ENCODE measurements at places on chromosomes 13 and 19.

DNA sequence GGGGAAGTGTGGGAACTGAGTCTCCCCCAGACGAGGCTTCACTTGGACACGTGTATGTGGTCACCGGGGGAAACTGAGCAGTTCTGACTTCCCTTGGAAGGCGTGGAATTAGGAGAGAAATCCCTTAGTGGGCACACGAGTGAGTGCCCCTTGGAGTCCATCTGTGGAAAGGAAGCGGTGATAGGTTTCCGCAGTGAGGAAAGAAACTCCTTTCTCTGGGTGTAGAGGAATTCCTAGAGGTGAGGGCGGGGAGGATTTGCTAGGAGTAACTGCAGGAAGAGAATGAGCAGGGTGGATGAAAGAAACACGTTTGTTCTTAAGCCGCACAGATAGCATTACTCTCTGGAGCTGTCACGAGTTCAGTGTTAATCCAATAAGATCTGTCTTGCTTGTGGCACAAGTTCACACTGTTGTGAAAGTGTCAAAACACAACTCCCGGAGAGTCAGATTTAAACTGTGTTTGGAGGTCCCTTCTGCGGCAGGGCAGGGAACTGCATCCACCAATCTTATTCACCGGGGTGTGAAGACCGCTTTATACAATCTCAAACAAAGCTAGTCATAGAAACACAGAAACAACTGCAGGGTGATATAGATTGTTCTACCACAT, 1.2 kb downstream of the KL start:
- no peak for DNase-seq
- H3K36me3 ChIP-seq, result no peaks in the 10 kb centered on the region
- H3K4me1 ChIP-seq, result peaks cover 14% of the 10 kb centered on the region
- peak overlapping the region; percentile 76 for H3K27ac ChIP-seq
- peak overlapping the region; percentile 85 for H3K4me3 ChIP-seq

DNA sequence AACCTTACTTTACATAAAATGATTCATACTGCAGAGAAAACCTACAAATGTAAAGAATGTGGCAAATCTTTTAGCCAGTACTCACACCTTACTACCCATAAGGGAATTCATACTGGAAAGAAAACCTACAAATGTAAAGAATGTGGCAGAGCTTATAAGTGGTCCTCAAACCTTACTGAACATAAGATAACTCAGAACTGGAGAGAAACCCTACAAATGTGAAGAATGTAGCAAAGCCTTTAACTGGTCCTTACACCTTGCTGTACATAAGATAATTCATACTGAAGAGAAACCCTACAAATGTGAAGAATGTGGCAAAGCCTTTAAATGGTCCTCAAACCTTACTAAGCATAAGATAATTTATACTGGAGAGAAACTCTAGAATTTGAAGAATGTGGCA, 90.1 kb downstream of the ZNF675 start:
- H3K4me3 ChIP-seq, result no peak overlapping the region
- no peak overlapping the region for H3K27ac ChIP-seq
- H3K36me3 ChIP-seq, result no peaks in the 10 kb centered on the region
- H3K4me1 ChIP-seq, result no peaks in the 10 kb centered on the region
- H3K27me3 ChIP-seq, result no peaks in the 10 kb centered on the region

DNA sequence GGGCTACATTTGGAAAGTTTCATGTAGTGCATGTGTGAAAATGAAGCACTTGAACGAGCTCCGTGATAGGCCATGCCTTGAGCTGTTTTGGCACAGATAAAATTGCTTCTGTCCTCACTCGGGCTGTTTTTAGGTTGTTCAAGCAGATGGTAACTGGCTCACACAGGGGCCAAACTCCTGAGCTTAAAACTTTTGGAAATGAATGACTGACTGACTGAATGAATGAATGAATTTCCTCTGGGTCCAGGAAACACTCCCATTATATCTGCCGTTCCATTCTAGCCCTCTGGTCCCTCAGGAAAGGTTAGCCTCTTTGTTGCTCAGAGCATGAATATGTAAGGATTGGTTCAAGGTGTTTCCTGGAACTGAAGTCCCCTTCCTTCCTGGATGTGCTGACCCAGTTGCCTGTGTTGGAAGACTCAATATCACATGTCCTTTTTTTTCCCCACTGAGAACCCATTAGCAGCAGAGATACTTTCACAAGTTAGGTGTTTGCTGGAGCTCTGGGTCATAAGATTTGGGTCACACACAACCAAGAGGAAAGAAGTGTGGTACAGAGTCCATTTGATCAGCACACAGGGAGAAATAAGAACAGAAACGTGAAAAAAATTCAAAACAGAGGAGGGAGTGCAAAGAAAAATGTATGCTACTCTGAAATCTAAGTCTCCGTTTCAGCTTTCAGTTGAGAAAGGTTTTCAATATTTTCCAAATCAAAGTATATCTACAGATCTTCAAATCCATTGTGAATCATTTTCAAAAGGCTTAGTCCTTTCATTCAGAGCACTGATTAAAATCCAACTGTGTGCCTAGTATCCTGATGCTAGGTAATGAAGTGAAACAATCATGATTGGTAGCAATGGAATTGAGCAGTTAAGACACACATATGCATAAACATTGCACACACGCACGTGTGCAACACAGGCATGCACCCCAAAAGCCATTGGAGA, 18.9 kb downstream of the MBNL2 start:
- peaks cover 39% of the 10 kb centered on the region for H3K36me3 ChIP-seq
- no peak overlapping the region for H3K27ac ChIP-seq
- H3K4me3 ChIP-seq, result no peak overlapping the region

GRCh38 chr13:65112123-65112522, 2118.0 kb downstream of the PCDH9 start:
- H3K27ac ChIP-seq, result no peak overlapping the region

DNA sequence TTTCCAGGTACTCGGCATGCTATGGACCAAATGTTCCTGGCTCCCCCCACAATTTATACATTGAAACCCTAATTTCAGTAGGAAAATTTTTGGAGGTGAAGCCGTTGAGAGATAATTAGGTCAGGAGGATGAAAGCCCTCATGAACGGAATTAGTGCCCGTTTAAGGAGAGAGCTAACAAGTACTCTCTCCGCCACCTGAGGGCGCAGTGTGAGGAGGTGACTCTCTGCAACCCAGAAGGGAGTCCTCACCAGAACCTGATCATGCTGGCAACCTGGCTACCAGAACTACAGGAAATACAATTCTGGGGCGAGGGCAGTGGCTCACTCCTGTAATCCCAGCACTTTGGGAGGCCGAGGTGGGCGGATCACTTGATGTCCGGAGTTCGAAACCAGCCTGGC, 397.8 kb downstream of the SLITRK5 start:
- H3K4me3 ChIP-seq, result no peak overlapping the region
- no peak overlapping the region for H3K27ac ChIP-seq
- no peaks in the 10 kb centered on the region for H3K27me3 ChIP-seq

DNA sequence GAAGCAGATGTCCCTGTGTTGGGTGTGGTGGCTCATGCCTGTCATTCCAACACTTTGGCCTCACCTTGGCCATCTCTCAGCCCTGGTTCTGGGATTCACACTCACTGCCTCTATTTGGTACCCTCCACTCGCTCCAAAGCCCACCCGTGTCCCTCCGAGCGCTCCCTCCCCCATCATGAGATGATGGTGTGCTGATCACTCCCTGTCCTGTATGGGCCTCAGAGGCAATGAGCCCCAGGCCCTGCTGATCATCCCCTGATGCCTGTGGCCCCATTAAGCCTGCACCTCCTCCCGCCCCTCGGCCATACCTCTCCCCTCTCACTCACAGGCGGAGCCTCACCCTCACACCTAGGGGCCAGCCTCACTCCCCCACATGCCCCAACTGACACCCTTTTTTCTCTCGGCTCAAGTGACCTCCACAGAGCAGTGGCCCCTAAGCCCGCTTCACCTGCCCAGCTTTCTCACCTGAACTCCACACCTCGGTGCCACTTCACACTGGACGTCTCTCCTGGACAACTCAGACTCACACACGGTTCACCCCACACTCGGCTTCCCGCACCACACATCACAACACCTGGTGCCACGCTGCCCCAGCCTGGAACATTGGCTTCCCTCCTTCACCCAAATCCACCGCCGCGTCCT, 114.5 kb downstream of the STK24 start:
- peaks cover 43% of the 10 kb centered on the region for H3K36me3 ChIP-seq
- no peak overlapping the region for H3K4me3 ChIP-seq
- peak overlapping the region; percentile 66 for H3K27ac ChIP-seq
- DNase-seq, result no peak
- H3K4me1 ChIP-seq, result peaks cover 22% of the 10 kb centered on the region
- no peaks in the 10 kb centered on the region for H3K27me3 ChIP-seq

- H3K4me1 ChIP-seq, result peaks cover 22% of the 10 kb centered on the region
- no peak for DNase-seq
- peak overlapping the region; percentile 98 for H3K4me3 ChIP-seq
- peak overlapping the region; percentile 97 for H3K27ac ChIP-seq
Measured at GRCh38 chr13:97221046-97221445, 1.1 kb upstream of the MBNL2 start.

DNA sequence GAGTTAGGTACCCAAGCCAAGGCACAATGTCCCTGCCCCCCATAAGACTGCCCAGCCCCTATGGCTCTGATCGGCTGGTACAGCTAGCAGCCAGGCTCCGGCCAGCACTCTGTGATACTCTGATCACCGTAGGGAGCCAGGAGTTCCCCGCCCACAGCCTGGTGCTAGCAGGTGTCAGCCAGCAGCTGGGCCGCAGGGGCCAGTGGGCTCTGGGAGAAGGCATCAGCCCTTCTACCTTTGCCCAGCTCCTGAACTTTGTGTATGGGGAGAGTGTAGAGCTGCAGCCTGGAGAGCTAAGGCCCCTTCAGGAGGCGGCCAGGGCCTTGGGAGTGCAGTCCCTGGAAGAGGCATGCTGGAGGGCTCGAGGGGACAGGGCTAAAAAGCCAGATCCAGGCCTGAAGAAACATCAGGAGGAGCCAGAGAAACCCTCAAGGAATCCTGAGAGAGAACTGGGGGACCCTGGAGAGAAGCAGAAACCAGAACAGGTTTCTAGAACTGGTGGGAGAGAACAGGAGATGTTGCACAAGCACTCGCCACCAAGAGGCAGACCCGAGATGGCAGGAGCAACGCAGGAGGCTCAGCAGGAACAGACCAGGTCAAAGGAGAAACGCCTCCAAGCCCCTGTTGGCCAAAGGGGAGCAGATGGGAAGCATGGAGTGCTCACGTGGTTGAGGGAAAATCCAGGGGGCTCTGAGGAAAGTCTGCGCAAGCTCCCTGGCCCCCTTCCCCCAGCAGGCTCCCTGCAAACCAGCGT, 3.0 kb upstream of the KMT2B start:
- peak overlapping the region; percentile 23 for H3K27ac ChIP-seq
- no peak for DNase-seq
- no peaks in the 10 kb centered on the region for H3K36me3 ChIP-seq
- peak overlapping the region; percentile 76 for H3K4me3 ChIP-seq
- peaks cover 13% of the 10 kb centered on the region for H3K4me1 ChIP-seq
- H3K27me3 ChIP-seq, result no peaks in the 10 kb centered on the region

GRCh38 chr13:60379837-60380565, 17.0 kb upstream of the TDRD3 start:
- DNase-seq, result no peak
- H3K27me3 ChIP-seq, result no peaks in the 10 kb centered on the region
- H3K36me3 ChIP-seq, result no peaks in the 10 kb centered on the region
- H3K27ac ChIP-seq, result no peak overlapping the region
- no peak overlapping the region for H3K4me3 ChIP-seq
